ENCODE measurements at places on chromosomes 1 and 21.

GRCh38 chr1:210815641-210816550, 318.1 kb downstream of the KCNH1 start:
- DNase-seq, result no peak

DNA sequence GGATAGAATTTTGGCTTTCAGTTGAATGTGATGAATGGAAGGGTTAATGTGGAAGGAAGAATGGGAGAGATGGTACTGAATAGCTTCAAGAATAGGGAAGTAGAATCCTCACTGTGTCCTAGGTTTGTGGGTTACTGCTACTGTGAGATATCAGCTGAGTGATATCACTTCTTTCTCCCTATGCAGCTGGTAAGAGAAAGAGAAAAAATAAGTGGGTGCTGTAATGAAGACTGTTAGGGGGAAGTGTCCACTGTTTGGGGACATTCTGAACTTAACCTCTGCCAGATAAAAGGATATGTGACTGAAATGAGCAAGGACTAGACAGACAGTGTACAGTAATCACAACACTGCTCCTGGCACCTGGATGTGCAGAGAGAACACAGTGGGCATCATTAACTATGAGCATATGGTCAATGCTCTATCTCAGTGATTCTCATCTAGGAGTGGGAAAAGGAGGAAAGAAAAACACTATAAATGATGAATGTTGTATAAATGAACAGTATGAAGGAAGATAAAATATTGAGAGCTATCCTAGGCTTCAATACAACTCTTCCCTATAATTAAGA, 25.6 kb upstream of the MOB3C start:
- no peak for DNase-seq

DNA sequence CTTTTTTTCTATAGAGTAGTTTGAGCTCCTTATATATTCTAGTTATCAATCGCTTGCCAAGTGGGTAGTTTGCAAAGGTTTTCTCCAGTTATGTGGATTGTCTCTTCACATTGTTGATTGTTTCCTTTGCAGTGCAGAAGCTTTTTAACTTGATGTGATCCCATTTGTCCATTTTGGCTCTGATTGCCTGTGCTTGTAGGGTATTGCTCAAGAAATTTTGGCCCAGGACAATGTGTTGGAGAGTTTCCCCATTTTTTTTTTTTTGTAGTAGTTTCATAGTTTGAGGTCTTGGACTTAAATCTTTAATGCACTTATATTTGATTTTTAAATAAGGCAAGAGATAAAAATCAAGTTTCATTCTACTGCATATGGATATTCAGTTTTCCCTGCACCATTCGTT, 774.8 kb upstream of the ADAMTS5 start:
- DNase-seq, result no peak

DNA sequence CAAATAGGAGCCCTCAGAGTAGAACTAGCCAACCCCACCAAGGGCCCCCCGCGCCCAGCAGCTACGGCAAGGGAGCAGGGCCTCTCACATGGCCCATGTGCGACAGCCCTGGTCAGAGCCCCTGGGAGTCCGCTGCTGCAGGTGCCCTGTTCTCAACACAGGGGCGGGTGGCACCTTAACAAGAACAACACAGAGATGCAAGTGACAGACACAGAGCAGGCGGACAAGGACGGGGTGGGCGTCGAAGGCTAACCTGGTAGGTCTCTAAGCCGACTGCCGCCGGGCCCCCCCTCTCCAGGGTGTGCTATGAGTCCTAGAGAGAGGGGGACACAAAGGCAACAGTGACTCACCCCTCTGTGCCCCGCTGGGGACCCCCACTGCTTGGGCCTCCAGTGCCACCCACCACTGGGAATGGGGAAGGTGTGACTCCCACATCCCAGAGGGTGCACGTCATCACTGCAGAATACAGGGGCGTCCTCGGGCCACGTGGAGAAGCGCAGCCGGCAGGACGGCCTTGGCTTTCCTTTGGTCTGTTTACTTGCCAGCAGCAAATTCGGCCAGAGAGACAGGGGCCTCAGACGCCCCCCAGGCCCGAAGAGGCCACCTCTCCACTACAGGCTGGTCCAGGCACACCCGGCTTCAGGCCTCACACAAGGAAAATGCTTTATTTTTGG, 44.8 kb downstream of the PRDM15 start:
- no peak for DNase-seq

GRCh38 chr1:198934901-198935305, 296.1 kb downstream of the PTPRC start:
- DNase-seq, result no peak

GRCh38 chr1:184910691-184911091, 63.6 kb downstream of the NIBAN1 start:
- peak; percentile 49 for DNase-seq

- DNase-seq, result no peak
Measured at GRCh38 chr1:45043094-45043493, 31.0 kb downstream of the UROD start.
